Activated CD4-positive, alpha-beta T cell treated with anti-CD3 and anti-CD28 coated beads for 24 hours (primary cell): ENCODE measurements at places on chromosomes 4 and X.

DNA sequence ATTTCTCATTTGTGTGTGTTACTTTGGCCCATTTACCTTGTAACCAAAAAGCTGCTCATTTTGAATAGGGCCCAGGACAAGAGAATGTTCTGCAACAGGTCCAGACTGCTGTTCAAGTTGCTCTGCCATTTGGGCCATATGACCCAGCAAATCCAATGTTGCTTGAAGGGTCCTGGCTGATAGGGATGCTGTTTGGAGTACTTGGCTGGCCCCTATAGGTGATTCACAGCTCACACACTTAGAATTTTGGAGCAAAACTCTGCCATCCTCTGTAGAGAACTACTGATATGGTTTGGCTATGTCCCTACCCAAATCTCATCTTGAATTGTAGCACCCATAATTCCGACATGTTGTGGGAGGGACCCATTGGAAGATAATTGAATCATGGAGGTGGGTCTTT lies 131.5 kb downstream of the AASDH start:
- DNase-seq: no peak

- DNase-seq: no peak
Measured at GRCh38 chr4:26009502-26009901, 95.5 kb downstream of the SMIM20 start.

GRCh38 chr4:145277011-145277410 lies 96.6 kb upstream of the OTUD4 start:
- DNase-seq: no peak

- no peak for DNase-seq
Measured at GRCh38 chr4:183434264-183434663, 10.2 kb upstream of the CDKN2AIP start.

DNA sequence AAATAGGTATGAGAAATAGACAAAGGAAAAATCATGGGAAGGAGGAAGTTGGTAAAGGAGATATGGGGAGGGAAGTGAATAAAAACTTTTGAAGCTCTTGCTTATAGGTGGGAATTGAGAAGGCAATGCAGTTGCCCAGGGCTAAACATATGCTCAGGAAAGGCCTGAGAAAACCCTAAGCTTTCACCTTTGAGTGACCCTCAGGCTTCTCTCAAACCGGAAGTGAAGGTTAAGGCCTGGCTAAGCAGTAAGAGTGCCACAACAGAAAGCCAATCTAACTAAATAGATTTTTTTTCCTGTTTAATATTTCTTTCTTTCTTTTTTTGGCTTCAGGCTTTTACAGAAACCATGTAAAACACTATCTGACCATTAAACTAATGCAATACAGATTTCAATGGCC lies 69.5 kb upstream of the GABRA3 start:
- no peak for DNase-seq

- no peak for DNase-seq
Measured at GRCh38 chrX:85051627-85052026, 48.0 kb downstream of the APOOL start.
